ENCODE measurements at places on chromosomes 1 and 21.

GRCh38 chr1:11622398-11622797, 31.8 kb downstream of the FBXO2 start:
- no peak for DNase-seq

DNA sequence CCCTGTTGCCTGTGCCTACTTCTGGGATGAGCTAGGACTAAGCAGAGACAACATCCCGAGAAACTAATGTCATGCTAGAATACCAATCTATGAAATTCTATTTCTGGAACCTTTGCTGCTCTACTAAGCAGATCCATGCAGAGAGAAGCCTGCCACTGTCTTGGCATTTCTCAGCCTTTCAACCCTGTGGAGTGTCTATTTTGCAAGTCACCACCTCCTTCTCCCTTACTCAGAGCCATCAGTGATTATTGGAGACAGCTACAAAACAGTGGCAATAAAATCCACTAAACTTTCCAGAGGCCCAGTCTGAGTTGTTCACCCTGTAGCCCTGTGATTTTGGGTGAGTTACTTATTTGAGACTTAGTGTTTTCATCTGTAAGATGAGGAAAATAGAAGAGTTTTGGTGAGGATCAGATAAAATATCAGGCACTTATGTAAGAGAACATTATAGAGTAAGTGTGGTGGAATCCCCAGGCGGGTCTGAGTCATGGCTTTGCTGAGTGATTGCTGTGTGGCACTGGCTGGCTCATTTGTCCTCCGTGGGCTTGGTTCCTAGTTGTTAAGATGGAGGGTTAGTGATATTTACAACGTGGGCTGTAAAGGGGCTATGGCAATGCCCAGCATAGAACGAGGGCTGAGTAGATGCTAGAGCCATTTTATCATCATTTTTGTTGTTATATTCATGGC, 61.1 kb downstream of the FMN2 start:
- DNase-seq: no peak

- no peak for DNase-seq
Observed at GRCh38 chr1:25033828-25034705, 104.0 kb upstream of the RUNX3 start.

GRCh38 chr1:224431726-224432125, 2.9 kb downstream of the WDR26 start:
- no peak for DNase-seq

GRCh38 chr1:210093461-210093860, 139.1 kb upstream of the SERTAD4 start:
- no peak for DNase-seq
